ENCODE measurements at places on chromosomes 11 and 22.

DNA sequence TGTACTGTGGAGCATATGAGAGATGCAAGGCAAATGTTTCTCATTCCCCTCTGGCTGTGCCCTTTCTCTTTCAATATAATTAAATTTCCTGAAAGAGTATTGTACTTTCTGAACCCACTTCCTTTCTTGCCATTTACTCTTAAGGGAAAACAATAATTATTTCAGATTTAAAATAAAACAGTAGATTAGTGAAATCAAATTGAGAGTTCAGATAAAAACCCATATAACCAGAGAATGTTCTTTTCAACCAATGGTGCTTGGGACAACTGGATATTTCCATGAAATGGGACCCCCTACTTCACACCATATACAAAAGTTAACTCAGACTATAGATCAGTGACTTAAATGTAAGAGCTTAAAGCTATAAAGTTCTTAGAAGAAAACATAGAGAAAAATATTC lies 26.1 kb upstream of the DLAT start:
- DNase-seq: no peak

GRCh38 chr11:104332110-104332509 lies 168.2 kb upstream of the PDGFD start:
- DNase-seq: no peak

DNA sequence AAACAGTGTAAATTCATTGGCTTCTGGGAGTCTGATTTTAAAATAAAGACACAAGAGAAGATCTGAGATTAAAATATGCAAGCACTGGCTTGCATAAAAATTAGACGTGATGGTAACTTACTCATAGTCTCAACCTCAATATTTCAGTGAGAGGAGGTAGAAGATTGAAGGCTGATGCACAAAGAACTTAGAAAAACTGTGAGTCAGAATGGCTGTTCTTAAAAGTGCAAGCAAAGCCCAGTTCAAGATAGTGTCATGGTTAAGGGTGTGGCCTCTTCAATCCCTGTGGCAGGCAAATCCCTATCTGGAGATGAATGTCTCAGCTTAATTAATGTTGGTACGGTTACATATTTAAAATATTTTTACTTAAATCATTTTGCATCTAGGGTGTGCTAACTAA lies 33.6 kb upstream of the FIBIN start:
- DNase-seq: no peak

- no peak for DNase-seq
Observed at GRCh38 chr22:29539105-29539504, 14.5 kb downstream of the THOC5 start.

Data from central memory CD8-positive, alpha-beta T cell (primary cell).